ENCODE measurements at places on chromosomes 11 and 22.

GRCh38 chr11:129414144-129414872 is 38.7 kb downstream of the BARX2 start:
- no peaks in the 10 kb centered on the region for H3K36me3 ChIP-seq
- H3K4me1 ChIP-seq = no peaks in the 10 kb centered on the region
- no peak overlapping the region for H3K4me3 ChIP-seq
- no peak overlapping the region for H3K27ac ChIP-seq
- H3K27me3 ChIP-seq = no peaks in the 10 kb centered on the region
- no peak for DNase-seq

DNA sequence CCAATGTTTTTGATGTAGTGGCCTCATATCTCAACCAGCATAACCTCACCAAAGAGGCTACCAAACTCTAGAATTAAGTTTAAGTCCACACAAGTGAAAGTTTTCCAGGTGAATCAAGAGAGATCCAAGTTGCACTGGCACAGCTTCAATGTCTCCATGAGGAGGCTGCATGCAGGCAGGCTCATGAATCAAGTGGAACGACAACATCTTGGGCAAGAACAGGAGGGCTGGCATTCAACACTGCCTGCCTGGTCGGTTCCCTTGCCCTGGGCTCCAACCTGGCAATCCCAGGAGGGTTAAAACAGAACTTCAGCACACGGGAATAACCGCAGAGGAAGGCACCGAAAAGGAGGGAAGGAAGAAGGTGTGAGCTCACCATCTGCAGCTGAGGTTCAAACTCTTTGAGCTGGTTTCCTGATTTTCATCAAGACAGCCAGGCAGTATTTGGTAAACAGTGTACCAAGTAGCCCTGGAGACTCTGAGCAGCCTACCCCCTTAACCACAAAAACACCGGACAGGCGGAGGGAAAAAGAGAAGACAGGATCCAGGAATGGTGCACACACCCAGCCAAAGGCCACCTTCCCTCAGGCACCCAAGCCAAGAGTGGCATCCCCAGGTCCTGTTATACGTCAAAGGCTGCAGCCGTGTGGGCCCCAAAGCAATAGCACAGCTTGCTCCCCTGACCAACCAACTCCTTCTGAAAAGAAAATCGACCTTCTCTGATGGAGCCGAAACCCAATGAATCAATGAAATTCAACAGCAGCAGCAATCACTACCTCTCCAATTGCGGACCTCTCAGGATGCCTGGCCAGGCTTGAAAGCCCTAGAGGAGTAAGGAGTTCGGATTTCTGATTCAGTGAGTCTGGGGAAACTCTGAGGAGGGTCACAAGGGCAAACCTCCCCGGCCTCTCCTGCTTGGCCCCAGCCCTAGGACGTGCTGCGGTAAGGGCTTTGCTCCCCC is 1.3 kb downstream of the PACSIN2 start:
- no peaks in the 10 kb centered on the region for H3K27me3 ChIP-seq
- H3K4me3 ChIP-seq = peak overlapping the region; percentile 92
- H3K27ac ChIP-seq = peak overlapping the region; percentile 54

DNA sequence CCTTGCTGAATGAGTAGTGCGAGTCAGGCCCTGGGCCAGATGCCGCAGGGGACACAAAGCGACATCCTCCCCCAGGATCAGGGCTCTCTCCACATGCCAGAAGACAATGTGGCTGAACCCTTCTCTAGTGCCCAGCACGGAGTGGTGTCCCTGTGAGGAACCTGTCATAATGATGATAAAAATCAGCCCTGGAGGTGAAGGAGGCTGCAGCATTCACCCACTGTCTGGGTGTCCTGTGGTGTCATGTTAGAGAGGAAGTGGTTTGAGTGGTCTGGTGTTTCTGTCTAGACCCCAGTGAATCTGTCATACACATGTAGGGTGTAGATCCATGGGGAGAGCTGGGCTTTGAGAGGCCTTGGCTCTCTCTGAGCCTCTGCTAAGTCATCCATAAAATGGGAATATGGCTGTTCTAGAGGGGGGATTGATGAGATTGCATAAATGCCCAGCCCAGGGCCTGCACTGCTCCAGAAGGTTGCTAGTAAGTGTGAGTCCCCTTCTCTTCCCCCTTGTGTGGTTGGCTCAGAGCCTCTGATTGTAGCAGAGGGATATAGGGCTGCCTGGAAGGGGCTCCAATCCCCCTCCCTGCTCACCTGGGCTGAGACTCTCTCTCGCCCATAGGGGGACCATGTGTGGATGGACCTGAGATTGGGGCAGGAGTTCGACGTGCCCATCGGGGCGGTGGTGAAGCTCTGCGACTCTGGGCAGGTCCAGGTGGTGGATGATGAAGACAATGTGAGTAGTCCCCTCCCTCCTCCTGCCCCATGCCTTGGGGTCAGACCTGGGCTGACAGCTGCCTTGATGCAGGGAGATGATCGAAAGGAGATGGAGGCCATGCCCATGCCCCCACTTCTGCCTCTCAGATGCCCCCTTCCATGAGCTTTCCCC is 14.3 kb downstream of the MYO7A start:
- H3K4me3 ChIP-seq = no peak overlapping the region
- no peaks in the 10 kb centered on the region for H3K36me3 ChIP-seq
- no peaks in the 10 kb centered on the region for H3K27me3 ChIP-seq
- no peak for DNase-seq
- H3K27ac ChIP-seq = no peak overlapping the region

GRCh38 chr11:12882670-12883069 is 126.4 kb upstream of the RASSF10 start:
- no peak overlapping the region for H3K4me3 ChIP-seq
- H3K27me3 ChIP-seq = no peaks in the 10 kb centered on the region
- no peaks in the 10 kb centered on the region for H3K4me1 ChIP-seq
- peaks cover 65% of the 10 kb centered on the region for H3K36me3 ChIP-seq
- DNase-seq = no peak

- peaks cover 50% of the 10 kb centered on the region for H3K36me3 ChIP-seq
- no peak overlapping the region for H3K4me3 ChIP-seq
- no peaks in the 10 kb centered on the region for H3K4me1 ChIP-seq
Measured at GRCh38 chr22:17101475-17102296, 16.9 kb downstream of the IL17RA start.

- no peak overlapping the region for H3K4me3 ChIP-seq
- no peak overlapping the region for H3K27ac ChIP-seq
- DNase-seq = no peak
- H3K4me1 ChIP-seq = peaks cover under 1% of the 10 kb centered on the region
- H3K36me3 ChIP-seq = no peaks in the 10 kb centered on the region
Measured at GRCh38 chr11:132147464-132147863, 777.0 kb downstream of the NTM start.

DNA sequence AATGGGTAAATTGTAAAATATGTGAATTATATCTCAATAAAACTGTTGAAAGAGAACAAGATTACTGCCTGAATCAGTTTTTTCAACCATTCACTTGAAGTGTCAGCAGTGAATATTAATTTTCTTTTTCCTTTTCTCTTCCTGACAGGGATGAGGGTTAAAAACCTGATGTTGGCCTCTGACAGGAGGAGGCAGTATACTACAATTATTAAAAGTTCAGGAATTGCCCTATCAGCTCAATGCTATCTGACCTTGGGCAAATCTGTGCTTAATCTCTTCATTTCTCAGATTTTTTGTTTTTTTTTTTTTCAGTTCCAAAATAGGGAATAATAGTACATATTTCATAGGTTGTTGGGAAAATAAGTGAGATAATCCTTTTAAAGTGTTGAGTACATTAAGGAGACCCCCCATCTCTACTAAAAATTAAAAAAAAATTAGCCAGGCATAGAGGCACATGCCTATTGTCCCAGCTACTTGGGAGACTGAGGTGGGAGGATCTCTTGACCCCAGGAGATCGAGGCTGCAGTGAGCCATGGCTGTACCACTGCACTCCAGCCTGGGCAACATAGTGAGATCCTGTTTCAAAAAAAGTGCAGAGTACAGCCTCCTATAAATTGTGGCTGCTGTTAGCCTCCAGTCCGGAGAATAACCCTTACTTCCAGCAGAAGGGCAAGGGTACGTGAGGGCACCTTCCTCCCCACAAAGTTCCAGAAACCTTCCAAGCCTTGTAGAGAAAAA is 48.8 kb downstream of the TRIM44 start:
- no peak for DNase-seq
- no peaks in the 10 kb centered on the region for H3K27me3 ChIP-seq
- no peaks in the 10 kb centered on the region for H3K4me1 ChIP-seq

DNA sequence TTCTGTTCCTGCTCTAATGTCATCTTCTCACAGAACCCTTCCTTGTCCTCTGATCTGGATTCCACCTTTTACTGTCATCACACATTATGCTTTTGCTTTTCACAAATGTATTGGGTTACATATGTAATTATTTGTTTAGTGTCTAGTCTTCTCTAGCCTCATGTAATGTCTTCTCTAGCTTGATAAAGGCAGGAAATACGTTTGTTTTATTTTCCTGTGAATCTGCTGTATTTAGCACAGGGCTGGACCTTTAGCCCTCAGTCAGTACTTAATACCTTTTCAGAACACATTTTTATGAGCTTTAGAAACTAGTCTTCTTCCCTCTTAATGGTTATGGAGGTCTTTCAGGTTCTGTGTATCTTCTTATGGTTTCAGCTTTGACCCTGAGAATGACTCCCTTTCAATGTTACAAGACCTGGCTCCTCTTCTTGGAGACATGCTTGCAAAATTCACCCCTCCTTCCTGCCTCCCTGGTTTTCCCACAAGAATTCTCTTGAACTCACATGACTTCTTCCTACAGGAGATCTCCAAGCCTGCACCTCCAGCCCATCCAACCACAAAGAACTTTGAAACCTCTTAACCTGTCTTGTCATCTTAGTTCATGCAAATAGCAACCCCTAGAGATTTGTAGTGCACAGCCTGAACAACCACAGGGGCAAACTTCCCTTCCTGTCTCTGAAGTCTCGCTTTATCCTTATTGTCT is 132.7 kb upstream of the DDI1 start:
- H3K27me3 ChIP-seq = no peaks in the 10 kb centered on the region
- H3K4me1 ChIP-seq = no peaks in the 10 kb centered on the region
- H3K27ac ChIP-seq = no peak overlapping the region

- no peaks in the 10 kb centered on the region for H3K27me3 ChIP-seq
- DNase-seq = no peak
- H3K36me3 ChIP-seq = no peaks in the 10 kb centered on the region
- no peaks in the 10 kb centered on the region for H3K4me1 ChIP-seq
- no peak overlapping the region for H3K4me3 ChIP-seq
- H3K27ac ChIP-seq = no peak overlapping the region
Measured at GRCh38 chr11:15704064-15704463, 589.3 kb downstream of the INSC start.

DNA sequence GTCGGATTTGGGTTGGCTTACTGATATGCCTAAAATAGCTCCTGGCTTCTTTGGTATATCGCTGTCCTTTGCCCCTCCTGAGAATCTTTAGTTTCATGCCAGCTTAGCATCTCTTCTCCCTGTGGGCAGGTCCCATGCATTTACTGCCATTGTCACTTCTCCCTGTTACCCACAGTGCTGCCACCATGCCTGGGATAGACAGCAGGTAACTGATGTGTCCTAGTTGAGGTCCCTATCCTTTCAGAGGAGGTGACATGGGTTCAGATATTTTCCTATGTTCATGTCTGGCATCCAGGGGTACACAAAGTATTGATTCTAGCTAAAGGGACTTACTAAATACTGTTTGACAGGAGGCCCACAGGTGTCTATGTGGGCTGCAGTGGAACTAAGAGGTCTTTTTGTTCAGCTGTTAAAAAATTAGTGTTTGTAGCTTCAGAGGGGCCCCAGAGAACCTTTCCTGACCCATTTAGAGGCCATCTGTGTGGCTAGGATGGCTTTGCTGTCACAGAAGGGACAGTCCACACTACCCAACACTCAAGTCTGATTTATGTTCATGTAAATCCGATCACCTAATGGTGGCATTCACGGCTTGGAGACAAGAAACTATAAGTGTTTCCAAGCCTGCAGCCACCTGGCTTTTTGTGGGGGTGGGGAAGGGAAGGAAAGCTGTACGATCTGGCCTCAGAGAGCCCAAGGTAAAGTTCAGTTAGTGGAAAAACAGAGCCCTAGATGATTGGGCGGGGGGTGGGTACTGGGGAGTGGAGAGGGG is 8.5 kb downstream of the TIMP3 start:
- H3K27me3 ChIP-seq = no peaks in the 10 kb centered on the region
- H3K27ac ChIP-seq = peak overlapping the region; percentile 10
- H3K4me1 ChIP-seq = peaks cover 11% of the 10 kb centered on the region

GRCh38 chr22:38419858-38420160 is 35.2 kb downstream of the KCNJ4 start:
- no peaks in the 10 kb centered on the region for H3K4me1 ChIP-seq
- no peaks in the 10 kb centered on the region for H3K27me3 ChIP-seq
- DNase-seq = peak; percentile 39
- no peak overlapping the region for H3K27ac ChIP-seq
- H3K4me3 ChIP-seq = no peak overlapping the region
- H3K36me3 ChIP-seq = no peaks in the 10 kb centered on the region

DNA sequence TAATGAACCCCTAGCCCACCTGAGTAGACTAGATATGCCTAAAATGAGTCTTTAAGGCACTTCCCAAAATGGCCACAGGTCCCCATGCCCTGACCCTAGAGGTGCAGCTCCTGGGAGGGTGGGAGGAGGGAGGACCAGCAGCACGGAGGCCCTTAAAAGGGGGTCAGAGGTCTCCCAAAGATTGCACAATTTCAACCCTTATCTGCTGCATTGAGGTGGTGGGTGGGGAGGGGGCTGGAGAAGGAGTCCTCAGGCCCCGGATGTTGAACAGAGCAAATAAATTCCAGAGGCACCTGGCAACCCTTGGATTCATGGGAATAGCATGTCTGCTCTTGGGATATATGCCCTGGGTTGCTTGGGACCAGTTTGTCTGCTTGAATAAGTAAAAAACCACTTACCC is 57.6 kb downstream of the NAV2 start:
- no peaks in the 10 kb centered on the region for H3K36me3 ChIP-seq
- no peak for DNase-seq

DNA sequence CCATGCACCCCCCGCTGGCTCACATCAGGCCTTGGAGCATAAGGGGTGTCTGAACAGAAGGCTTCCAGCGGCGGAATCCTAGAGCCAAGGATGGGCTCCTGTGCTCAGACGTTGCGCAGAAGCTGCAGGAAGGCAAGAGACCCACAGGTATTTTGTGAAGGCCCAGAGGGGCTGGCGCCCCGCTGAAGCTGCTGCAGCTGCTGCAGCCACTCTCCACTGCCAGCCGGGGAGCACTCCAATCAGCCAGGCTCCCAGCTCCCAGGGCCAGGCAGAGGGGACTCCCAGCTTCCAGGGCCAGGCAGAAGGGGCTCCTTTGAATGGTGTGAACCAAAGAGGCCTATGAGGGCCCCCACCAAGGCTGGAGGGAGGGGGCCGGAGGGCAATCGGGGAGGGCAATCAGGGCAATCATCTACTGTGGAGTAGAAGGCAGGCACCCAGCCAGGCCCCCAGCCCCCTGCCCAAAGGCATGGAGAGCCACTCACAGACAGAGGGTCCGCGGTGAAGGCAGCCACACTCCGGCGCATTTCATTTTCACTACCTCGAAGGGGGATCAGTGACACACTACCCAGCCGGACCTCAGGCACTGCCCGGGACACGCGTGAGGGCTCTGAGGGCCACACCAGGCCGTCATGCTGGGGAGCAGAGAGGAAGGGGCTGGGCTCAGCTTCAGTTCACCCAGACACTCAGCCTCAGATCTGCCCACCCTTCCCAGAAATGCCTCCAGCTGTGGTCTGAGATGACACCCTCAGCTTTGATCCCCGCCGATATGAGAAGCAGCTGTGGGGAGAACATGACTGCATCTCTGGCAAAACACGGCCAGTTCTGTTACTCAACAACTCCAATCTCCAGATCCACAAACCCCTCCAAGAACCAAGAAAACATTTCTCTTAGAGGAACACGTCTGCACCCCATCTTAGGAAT is 11.6 kb upstream of the PDE2A start:
- H3K36me3 ChIP-seq = peaks cover 21% of the 10 kb centered on the region
- H3K27ac ChIP-seq = no peak overlapping the region
- no peaks in the 10 kb centered on the region for H3K4me1 ChIP-seq
- no peak overlapping the region for H3K4me3 ChIP-seq

- no peak for DNase-seq
- no peak overlapping the region for H3K4me3 ChIP-seq
- peaks cover 3% of the 10 kb centered on the region for H3K27me3 ChIP-seq
- H3K36me3 ChIP-seq = no peaks in the 10 kb centered on the region
Measured at GRCh38 chr11:17611049-17611448, 64.0 kb downstream of the OTOG start.
